ENCODE measurements at places on chromosomes 5 and 9.

DNA sequence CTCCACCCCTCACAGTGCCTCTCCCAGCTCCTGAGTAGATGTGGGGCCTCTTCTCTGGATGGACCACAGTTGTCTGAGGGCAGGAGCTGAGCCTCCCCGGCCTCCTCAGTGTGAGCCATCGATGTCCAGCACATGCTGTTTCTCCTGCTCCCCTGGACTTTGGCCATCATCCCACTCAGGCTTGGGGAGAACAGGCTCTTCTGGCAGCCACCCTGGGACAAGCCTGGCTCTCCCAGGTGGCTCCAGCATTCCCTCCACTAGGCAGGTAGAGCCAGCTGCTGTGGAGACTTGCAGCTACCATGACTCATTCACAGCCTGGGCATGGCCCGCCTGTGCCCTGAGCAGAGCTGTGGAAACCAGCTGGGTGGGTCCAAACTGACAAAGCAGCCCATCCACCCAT is 77.0 kb downstream of the CSNK1A1 start:
- DNase-seq, result no peak

DNA sequence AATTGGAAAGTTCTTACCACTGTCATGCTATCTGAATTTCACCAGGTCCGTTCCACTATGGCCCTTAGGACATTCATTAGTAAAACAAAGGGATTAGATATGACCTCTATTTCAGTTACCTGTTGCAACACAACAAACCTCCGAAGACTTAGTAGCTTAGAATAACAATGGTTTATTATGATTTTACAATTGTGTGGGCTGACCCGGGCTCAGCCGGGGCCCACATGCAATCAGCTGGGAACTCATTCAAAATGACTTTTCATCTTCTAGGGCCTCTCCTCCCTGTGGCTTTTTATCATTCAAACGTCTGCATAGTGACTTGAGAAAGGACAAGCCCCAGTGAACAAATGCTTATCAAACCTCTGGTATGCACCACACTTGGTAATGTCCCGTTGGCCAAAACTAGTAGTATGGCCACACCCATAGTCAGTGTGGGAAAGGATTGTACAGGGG is 2.3 kb upstream of the FBXW11 start:
- no peak for DNase-seq

DNA sequence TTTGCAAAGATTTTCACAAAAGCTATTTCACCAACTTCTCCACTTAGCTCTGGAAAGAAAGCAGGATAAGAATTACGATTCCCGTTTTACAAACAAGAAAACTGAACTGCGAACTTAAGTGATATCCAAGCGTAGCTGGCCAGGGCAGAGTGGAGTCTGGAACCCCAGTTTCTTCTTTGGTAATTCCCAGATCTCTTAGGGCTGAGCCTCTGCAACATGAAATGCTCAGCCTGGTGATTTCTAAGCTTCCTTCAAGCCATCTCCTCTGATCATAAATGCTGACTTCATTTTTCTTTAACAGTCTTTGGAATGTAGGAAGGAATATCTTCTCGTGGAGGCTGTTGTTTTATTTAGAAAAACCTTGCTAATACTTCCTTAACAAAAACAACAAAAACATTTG is 620.0 kb downstream of the CCDC171 start:
- no peak for DNase-seq

- DNase-seq, result no peak
These were observed 190.9 kb downstream of the GADD45G start for GRCh38 chr9:89795538-89796195.

- no peak for DNase-seq
These were observed 417.9 kb downstream of the NR2F1-AS1 start for GRCh38 chr5:93163010-93163663.

All from activated naive CD4-positive, alpha-beta T cell (primary cell).